Hepatocyte (in vitro differentiated cells): ENCODE measurements at places on chromosomes 6 and 20. TPM values are rescaled to one million over a fixed set of nuclear protein-coding genes. Genes with fewer than 3 reads are reported as not detected.

DNA sequence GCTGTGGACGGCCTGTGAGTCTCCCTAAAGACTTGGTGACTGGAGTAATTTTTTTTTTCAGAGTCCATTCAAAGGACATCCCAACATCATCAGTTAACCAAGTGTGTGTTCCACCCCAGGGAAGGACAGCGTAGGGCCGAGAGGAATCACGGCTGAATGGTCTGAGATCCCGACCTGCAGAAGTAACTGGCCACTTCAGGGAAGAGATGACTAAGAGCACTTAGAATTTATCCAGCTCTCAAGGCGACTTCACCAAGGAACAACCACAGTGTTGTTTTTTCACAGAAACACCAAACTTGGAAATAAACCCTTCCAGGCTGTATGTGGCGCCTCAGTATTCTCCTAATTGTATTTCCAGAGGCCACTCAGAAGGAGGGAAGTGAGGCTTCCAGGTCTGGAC, 231.6 kb downstream of the FNDC1 start:
- no peak overlapping the region for H3K27ac ChIP-seq
- no peak for DNase-seq
- no peaks in the 10 kb centered on the region for H3K36me3 ChIP-seq
- no peaks in the 10 kb centered on the region for H3K27me3 ChIP-seq

GRCh38 chr6:51182827-51183226, 364.2 kb downstream of the TFAP2B start:
- no peak for DNase-seq
- H3K4me3 ChIP-seq = no peak overlapping the region
- H3K4me1 ChIP-seq = no peaks in the 10 kb centered on the region
- H3K36me3 ChIP-seq = no peaks in the 10 kb centered on the region

DNA sequence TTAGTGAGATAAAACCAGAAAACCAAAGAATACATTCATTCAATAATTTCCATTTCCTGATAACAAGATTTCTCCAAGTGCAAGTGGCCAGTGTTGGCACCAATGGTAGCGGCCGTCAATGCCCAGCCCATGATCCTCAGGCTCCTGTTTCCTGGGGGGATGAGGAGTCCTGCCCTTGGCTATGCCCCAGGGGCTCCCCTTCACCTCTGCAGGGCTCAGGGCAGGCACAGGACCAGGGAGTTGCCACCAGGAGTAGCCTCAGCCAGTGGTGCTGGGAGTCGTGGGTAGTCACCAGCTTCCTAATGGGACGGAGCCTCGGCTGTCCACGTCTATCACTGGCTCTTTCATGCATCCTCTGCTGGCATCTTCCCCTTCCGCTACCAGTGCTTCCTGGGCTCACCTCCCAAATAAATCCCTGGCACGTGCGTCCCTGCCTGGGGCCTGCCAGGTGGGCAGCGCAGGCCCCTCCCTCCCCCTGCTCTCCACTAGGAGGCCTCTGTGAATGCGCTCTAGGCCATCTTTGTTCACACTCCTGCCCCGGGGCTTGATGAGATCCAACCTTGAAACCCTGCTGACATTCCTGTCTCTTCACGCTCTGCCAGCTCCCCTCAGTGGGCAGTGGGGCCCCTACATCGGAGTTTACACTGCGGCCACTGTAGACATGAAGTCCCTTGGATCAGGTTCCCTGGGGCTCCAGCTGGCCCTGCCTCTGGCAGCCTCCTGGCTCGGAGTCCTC, 215.7 kb downstream of the SYNDIG1 start:
- H3K4me3 ChIP-seq = no peak overlapping the region
- H3K36me3 ChIP-seq = no peaks in the 10 kb centered on the region
- no peak overlapping the region for H3K27ac ChIP-seq
- no peak for DNase-seq
- H3K27me3 ChIP-seq = no peaks in the 10 kb centered on the region
- H3K4me1 ChIP-seq = no peaks in the 10 kb centered on the region

The MATN4 gene
- total RNA-seq = 0.57 TPM in 1 of 2 replicates, not detected in the other

The MRPS18A gene
- total RNA-seq = 46.1 and 53.1 TPM in 2 replicates

The SNTA1 gene
- total RNA-seq = 24.5 and 28.0 TPM in 2 replicates
